Activated T-helper 1 cell treated with anti-CD3 and anti-CD28 coated beads, Interleukin-12 subunit alpha, Interleukin-12 subunit beta, Interleukin-2, Interleukin-4 antibody, amounts not matched to agents 30 ng/mL and 10 ng/mL and 1 ng/mL, durations not matched to agents 14 hours and 24 hours and 36 hours (primary cell): ENCODE measurements at places on chromosomes 2 and 18. TPM values are rescaled to one million over a fixed set of nuclear protein-coding genes. Genes with fewer than 3 reads are reported as not detected.

DNA sequence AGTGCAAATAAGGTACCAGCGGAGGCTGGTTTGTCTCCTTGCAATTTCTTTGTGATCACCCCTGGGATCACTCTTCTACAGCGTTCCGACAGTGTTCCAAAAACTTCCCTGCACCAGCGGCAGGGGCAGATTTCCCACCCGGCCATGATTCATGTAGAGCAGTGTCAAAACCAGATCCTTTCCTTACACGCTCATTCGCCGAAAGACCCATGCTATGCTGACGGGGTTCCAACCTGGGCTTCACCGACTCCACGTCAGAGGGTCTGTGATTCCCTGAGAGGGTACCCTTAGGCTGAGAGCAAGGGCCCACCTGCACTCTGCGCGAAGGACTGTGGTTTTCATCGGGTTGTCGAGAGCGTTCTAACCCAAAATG, 423 bp upstream of the TTC27 start:
- DNase-seq, result no peak

- DNase-seq, result no peak
These were observed 11.1 kb upstream of the KLHL30 start for GRCh38 chr2:238127165-238128060.

DNA sequence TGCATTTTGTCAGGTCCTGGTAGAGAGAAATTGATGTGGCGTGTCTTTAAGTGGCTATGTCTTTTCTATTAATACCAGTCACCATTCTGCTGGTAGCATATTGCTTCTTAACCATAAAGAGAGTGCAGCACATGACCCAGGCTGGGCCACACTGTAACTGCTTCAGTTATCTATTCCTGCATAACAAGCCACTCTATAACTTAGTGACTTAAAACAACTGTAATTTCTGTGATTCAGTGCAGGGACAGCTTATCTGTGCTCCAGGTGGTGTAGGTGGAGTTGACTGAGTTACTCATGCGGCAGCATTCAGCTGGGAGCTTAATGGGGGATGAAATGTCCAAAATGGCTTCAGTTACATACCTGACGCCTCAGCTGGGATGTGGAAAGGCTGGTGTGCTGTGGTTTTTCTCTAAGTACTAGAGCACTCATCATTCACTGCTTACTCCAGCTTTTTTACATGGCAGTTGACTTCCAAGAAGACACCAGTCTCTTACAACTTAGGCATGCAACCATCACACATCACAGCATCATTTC, 742.4 kb downstream of the SATB2 start:
- DNase-seq, result no peak

Gene AKAIN1
- total RNA-seq, result not detected in 2 replicates

- no peak for DNase-seq
These were observed 5.1 kb downstream of the LIPG start for GRCh38 chr18:49566985-49567384.

Gene UPP2
- not detected in 2 replicates for total RNA-seq

- DNase-seq, result no peak
These were observed 629.7 kb upstream of the SETBP1 start for GRCh38 chr18:44051026-44051425.

GRCh38 chr2:151614606-151615306, 119.5 kb downstream of the NEB start:
- no peak for DNase-seq

GRCh38 chr2:112602917-112603316, 18.5 kb downstream of the CHCHD5 start:
- DNase-seq, result no peak

GRCh38 chr18:44937960-44938719, 257.5 kb downstream of the SETBP1 start:
- no peak for DNase-seq

GRCh38 chr18:79884963-79885728, 66.3 kb downstream of the SLC66A2 start:
- no peak for DNase-seq

DNA sequence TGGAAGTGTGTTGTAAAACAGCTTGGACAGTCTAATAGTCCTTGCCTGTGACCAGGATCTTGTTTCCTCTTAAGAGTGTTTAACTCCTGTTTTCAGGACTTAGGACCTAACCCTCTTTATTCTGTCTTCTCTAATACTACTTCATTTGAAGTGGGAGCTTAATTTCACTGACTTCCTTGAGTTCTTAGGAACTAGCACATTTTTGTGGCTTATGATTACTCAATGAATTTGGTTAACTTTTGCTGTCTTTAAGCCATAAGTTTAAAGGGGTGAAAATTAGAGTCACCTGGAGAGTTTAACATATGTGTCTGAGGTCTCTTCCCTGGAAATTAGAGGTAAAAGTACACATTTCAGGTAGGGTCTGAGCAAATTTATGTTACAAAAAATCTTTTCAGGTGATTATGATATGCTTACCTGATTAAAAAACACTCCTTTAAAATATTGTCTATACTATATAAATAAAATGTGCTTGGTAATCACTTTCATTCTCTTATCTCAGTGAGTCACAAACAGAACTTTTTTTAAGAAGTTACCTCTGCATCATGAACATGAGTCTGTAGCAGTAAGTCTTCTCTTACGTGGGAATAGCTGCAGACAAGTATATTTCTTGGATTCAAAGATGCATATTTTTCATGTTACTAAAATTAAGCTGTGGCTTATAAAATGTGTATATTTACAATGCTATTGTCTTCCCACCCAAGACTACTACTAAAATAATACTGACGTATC, 52.7 kb downstream of the ATP9B start:
- DNase-seq, result no peak

- no peak for DNase-seq
These were observed 98.3 kb downstream of the FMNL2 start for GRCh38 chr2:152433289-152433688.

DNA sequence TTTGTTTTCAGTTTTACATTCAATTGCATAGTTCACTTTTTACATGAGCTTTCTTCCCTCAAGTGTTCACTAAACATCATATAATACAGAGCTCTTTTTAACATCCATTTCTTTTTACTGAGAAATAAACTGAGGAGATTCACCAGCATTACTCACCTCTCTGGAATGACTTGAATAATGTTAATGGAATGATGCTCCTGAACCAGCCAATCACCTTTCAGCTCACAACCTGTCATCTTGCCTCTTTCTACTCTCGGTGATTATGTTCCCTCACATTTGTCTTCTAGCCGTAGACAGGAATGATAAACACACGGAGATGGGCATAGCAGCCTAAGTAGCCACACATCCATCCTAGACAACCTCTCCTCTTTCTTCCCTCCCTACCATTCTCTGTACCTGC, 301.7 kb downstream of the PAX3 start:
- DNase-seq, result no peak

DNA sequence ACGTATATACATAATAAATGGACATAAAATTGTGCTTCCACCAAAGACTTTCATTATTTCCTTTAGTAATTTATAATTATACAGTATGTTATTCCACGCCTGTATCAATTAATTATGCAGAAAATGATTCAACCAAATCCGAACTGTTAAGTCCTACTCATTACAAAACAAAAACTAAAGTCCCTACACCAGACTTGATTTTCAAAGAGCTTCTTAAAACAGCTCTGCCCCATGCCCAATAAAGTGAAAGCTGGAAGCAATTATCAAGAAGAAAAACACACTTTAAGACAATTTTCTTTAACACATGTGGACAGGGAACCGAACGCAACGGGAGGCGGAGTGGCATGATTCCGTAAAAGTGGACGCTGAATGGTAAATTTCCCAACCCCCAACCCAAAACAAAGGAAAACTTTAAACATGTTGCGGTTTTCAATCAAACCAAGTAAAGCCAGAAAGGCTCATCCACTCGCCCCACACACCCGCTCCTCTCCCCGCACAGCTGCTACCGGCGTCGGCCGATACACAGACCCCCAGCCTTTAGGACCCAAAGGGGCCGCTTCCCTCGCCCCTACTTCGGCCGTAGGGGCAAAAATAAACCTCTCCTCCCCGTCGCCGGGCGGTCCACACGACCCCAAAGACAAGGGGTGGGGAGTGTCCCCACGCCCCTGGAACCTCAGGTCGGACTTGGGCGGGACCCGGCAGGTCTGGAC, 705 bp downstream of the YES1 start:
- no peak for DNase-seq

Gene HRH4
- total RNA-seq, result 1.7 and 1.9 TPM in 2 replicates

DNA sequence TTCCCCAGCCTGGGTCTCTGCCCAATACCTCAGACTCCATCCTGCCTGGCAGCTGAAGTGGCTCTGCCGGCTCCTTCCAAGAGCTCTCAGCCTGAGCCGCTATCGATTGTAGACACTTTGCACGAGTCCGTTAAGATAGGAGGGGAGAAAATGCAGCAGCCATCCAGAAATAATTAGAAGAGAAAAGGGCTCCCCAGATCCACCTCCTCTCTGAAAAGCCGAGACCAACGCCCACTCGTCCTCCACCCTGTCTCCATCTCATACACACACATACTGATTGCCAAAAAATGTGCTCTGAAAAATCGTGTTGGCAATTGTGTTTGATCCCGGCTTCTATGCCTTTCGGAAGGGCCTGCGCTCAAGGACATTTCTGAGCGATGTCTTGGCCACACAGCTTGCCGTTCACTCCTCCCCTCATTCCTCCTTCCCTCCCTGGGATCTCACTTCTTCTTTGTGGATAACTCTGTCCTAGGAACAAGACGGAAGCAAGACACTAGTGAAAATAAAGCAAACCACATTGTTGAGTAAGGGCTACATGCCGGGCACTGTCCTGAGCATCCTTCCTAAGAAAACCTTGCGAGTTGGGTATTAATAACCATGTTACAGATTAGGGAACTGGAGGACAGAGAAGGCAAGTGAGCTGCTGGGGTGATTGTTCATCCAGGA, 372.8 kb upstream of the MYT1L start:
- no peak for DNase-seq

GRCh38 chr2:172928756-172929155, 146.9 kb upstream of the MAP3K20 start:
- DNase-seq, result no peak

DNA sequence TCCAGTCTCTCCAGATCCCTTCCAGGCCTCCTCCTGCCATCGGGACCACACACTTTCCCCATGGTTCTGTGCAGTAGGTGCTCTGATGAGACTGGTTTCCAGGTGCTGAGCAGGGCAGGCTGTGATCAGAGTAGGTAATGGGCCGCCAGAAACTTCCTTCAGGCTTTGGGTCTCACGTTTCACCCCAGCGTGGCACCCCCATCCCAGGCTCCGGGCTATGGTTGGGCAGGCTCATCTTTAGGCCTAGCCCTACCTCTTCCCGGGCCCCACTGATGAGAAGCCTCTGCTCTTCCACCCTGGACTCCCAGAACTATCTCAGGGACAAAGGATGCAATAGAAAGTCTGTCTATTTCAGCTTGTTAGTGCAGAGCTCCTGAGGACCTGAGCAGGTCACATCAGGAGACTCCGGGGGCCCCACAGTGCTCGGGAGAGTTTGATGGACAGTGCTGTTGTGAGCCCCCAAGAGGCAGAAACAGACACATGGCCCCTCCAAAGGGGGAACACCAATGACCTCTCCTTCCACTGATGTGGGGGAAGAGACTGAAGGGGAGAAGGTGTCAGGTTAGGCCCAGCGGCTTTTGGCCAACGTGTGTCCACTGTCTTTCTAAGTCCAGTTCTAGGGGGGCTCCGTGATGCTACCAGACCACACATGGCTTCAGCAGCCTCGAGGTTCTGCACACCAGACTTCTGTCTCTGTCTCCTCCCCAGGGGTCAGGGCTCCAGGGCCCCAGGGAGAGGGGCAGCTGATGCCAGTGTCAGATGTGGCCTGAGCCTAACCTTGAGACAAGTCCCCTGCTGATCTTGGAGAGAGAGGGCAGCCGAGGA, 5.8 kb upstream of the PROM2 start:
- DNase-seq, result no peak

GRCh38 chr2:166417669-166418068, 41.9 kb upstream of the SCN9A start:
- DNase-seq, result no peak

DNA sequence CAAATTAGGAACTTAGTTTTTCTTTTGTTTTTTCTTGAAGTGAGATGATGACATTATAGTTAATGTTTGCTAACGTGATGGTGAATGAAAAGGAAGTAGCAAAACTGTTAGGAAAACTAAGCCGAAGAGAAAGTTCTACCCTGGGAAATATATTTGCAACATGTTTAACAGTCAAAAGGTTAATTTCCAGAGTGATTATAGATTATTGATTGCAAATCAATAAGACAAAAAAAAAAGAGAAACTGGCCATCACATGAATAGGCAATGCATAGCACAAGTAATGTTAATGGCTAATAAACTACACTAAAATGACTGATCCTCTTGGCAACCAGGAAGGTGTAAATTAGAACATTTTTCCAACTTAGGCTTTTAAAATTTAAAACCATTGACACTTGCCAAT, 26.0 kb upstream of the AMMECR1L start:
- no peak for DNase-seq

Gene IL36RN
- total RNA-seq, result not detected in 2 replicates

Gene ITPRIPL1
- total RNA-seq, result 52.1 and 54.5 TPM in 2 replicates

GRCh38 chr2:217459016-217459415, 543.8 kb downstream of the TNS1 start:
- no peak for DNase-seq

Gene TFCP2L1
- 0.02 TPM in 1 of 2 replicates, not detected in the other for total RNA-seq

GRCh38 chr2:216188956-216189355, 79.8 kb downstream of the XRCC5 start:
- DNase-seq, result no peak

GRCh38 chr18:65735155-65735554, 15.7 kb upstream of the CDH7 start:
- no peak for DNase-seq

- no peak for DNase-seq
These were observed 216.5 kb upstream of the NRP2 start for GRCh38 chr2:205465791-205466190.

Gene SLC8A1
- total RNA-seq, result 1.8 and 2.9 TPM in 2 replicates

Gene ZNF892
- 4.7 and 5.9 TPM in 2 replicates for total RNA-seq

GRCh38 chr2:101145406-101145805, 5.8 kb downstream of the TBC1D8 start:
- DNase-seq, result no peak

GRCh38 chr2:11097038-11097720, 58.1 kb upstream of the SLC66A3 start:
- no peak for DNase-seq

Gene RHBDD1
- 39.9 and 48.0 TPM in 2 replicates for total RNA-seq

GRCh38 chr2:120704696-120705095, 31.0 kb upstream of the GLI2 start:
- no peak for DNase-seq

DNA sequence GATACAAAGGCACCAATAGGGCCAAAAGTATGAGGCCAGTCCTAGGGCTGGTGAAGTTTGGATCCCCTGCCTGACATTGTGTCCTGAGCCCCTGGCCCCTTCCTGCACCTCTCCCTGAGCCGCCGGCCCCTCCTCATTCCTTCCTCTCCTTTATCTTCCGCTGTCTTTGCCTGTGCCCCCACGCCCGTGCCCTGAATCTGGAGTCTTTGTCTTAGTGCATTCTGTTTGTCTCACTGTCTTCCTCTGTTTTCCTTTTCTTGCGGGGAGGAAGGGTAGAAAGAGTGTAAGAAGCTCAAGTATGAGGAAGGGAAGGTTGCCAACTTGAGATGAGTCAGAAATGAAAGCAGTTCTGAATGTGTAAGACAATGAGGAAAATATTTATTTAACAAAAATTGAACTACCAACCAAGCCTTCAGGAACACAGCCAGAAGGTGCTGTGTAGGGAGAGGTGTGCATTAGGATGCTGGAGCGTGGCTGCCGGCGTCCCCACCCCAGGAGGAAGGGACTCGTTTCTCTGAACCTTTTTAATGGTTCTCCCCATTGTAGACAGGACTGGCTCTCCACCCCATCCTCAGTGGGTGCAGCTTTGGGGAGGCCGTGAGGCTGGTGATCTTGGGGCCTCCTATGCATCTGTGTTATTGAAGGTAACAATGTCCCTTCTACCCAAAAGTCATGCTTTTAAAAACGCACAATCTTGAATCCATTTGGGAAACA, 133.1 kb downstream of the NEDD4L start:
- DNase-seq, result no peak

Gene CCDC68
- not detected in 2 replicates for total RNA-seq

Gene CBLN2
- not detected in 2 replicates for total RNA-seq
